KG1 (cell line): ENCODE measurements at places on chromosomes 16 and 17.

DNA sequence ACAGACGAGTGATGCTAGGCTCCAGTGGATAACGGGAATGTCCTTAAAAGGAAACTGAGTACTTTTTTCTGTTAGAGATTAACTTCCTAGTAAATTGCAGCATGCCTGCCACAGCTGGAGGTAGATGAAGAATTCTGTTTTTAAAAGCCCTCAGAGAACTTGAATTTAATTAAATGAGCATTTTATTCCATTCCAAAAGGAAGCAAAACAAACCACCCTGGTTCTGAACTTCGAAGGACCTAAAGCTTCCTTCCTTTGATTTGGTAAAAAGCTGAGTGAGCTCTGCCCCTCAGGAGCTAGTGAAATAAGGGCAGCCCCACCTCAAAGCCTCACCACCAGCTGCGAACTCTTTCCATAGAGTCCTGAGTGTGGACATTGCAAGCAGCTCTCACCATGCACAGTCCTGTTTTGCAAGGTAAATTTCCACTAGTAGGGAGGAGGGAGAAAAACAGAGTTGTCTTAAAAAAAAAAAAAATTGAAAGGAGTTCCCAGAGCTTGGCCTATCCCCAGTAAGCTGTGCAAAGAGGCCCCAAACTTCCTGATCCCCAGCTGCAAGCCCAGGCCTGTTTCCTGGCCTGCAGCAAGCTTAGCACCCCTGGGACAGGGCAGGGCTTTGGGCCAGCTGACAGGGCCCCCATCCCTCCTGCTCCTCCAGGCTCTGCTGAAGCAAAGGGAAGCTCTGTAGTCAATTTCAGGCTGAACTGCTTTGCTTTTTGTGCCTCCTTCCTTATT, 11.2 kb downstream of the CHD9NB start:
- DNase-seq, result no peak

DNA sequence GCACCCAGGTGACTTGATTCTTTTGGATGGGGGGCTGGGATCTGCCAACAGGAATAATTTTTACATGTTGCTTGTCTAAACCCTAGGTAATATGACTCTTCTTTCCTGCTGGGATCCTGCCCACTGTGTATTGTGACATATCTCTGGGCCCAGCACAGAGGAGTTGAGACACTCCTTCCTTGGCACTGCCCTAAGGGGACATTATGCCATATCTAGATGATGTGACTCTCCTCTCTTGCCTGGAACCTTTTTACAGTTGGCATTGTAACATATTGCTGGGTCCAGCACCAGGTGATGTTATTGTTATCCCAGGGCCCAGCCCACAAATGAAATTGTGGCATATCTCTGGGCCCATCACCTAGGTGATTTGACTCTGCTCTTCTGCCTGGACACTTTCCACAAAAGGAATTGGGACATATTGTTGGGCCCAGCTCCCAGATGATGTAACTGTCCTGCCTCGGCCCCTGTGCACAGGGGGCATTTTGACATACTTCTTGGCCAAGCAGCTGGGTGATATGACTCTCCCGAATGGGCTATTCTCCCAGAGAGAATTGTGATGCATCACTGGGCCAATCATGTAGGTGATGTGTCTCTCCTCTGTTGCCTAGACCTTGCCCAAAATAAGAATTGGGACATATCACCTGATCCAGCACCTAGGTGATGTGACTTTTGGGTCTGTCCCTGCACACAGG, 1837.7 kb downstream of the TP53TG3F start:
- DNase-seq, result no peak

DNA sequence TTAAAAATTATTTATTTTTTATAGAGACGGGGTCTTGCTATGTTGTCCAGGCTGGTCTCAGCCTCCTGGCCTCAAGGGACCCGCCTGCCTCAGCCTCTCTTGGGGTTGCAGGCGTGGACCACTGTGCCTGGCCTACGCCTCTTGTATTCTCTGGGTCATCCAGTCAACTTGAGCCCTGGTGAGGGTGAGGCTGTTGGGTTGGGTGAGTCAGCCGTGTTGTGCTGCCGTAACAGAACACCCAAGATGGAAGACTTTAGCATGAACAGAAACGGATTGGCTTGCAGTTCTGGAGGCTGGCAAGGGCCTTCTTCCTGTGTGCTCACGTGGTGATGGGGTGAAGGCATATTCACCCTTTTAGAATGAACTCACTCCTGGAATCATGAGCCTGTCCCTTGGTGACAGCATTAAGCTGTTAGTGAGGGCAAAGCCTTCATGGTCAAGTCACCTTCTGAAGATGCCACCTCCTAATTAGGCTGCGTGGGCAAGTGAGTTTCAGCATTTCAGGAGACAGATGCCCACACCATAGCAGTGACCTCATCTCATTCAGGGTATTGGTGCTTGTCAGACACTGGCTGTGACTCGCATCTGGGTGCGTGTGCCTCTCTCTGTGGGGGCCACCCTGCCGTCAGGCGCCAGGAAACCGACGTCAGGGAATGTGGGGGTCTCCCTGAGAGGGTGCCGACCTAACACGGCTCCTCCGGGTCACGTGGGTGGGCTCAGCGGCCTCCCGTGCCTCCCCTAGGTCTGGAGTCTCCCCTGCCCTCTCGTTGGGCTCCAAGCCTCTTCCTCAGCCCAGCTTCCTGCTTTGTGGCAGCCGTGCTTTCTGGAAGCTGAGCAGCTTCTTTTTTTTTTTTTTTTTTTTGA, 49.8 kb downstream of the WDR45B start:
- DNase-seq, result no peak

- DNase-seq, result no peak
Observed at GRCh38 chr16:85954927-85955519, 56.1 kb downstream of the IRF8 start.

DNA sequence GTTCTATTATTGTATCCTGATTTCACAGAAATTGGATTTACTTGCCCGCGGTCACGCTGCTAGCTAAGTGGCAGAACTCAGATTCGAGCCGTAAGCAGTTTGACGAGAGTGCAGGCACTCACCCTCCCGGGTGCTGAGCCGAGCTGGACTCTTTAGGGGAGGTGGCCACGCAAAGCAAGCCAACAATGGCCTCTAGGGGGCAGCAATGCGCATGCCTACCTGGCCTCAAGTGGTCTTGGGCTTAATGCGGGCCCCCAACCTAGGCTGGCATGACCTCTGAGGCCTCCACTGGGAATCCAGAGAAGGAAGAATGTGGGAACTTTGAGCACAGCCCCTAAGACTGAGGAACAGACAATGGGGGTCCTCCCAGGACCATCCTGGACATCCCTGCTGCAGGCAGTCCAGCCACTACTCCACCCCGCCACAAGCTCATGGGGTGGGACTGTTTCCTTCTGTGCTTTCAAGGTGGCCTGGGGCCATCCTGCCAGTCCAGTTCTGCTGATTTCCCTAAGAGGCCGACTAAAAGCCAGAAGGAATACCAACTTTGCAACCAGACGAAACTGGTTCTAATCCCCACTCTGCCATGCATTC, 276.5 kb downstream of the XYLT1 start:
- DNase-seq, result no peak

DNA sequence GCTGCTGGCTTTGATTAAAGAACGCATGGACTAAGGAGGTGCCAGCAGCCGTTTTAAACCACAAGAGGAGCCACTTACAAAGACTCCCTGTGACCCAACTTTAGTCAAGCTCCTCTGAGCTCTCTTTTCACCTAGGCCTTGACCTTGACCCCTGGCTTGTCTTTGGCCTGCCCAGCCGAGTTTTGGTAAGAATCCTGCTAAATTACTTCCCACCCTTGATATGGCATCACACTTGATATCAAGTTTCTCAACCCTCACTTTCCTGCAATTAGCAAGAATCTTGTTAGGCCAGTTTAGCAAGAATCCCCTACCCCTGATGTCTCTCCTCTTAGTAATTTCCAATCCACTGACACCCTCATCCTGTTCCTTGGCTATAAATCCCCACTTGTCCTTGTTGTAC, 232.8 kb upstream of the SALL1 start:
- DNase-seq, result no peak

- no peak for DNase-seq
Observed at GRCh38 chr17:13491916-13492736, 109.6 kb downstream of the HS3ST3A1 start.

DNA sequence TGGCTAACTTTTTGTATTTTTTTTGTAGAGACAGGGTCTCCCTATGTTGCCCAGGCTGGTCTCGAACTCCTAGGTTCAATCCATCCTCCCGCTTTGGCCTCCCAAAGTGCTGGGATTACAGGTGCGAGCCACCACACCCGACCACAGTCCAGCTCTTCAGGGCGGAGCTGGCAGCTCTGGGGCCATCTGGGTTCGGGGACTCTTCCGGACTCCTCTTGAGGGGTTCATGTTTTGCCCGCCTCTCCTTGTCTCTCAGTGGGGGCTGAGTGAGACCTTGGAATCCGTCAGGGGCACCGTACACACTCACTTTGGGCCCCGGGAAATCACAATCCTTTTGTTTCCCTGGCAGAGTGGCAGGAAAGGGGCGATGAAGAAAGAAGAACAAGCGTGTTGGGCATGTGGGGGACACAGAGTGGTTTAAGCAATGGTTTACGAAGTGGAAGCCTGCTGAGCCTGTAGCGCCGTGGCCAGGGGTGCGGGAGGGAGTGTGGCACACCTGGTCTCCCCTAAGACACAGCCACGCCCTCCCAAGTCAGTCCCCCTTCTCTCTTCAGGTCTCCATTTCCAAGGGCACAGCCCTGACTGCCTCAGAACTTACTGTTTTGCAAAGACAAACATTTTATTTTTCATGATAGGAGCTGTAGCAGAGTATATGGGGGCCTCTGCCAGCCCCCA, 26.1 kb downstream of the TNS4 start:
- DNase-seq, result no peak

GRCh38 chr16:56662357-56663354, 4.9 kb downstream of the MT1F start:
- no peak for DNase-seq

- DNase-seq, result no peak
Observed at GRCh38 chr16:87939562-87940423, 3.5 kb upstream of the CA5A start.

- DNase-seq, result no peak
Observed at GRCh38 chr17:53463363-53463762, 359.4 kb upstream of the KIF2B start.

- DNase-seq, result no peak
Observed at GRCh38 chr16:12584488-12585233, 219.0 kb downstream of the CPPED1 start.

DNA sequence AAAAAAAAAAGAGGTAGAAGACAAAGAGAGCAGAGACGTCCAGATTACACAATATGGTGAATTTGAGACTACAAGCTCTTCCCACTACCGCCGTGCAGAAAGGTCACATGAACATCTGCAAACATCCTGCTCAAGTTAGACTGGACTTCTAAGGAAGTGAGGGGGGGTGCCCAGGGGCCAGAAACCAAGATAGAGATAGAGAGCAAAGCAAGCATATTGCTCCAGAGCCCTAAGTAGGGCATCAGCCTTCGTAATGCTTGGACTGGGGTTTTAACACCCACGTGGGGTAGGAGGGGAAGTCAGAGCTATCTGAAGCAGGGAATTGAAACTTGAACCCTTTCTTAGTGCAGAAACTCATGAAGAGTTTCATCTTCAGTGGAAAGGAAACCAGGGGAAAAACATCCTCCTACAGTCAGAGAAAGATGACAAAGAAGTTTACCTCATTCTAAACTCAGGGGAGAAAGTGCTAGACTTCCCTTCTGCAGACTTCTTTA, 8.7 kb downstream of the CLEC19A start:
- no peak for DNase-seq

GRCh38 chr16:78993346-78993745, 607.2 kb downstream of the MAF start:
- DNase-seq, result no peak

GRCh38 chr17:17508019-17508535, 11.9 kb upstream of the RASD1 start:
- no peak for DNase-seq
